ENCODE measurements at places on chromosomes 16 and 17.

DNA sequence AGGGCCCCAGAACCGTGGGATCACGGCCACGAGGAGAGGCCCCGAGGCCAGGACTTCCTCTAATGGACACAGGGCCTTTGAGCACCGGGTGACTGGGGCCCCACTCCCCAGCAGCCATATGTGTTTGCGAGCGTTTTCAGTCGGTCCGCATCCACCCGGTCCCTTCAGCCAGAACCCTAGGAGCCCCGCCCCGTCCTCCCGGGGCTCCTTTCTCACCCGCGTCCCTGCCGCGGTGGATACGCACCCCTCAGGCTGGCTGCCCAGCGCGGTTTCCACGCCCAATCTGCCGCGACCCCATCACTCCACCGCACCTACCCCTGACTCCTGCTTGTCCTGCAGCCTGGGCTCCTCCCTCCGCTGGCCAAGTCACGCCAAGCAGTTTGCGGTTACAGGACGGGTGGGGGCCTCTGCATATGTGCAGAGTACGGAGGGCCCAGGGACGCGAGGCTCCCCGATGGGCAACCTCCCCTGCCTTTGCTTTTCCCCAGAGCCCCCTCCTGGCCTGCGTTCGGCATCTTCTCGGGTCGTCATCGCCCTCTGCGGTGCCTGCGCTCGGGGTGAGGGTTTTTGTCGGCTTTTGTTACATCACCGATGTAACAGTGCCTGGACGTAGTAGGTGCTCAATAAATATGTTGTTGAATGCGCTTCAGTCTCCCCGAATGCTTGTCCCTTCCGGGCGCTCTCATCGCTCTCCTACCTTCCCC, 1.0 kb upstream of the TTYH2 start:
- no peak for DNase-seq

DNA sequence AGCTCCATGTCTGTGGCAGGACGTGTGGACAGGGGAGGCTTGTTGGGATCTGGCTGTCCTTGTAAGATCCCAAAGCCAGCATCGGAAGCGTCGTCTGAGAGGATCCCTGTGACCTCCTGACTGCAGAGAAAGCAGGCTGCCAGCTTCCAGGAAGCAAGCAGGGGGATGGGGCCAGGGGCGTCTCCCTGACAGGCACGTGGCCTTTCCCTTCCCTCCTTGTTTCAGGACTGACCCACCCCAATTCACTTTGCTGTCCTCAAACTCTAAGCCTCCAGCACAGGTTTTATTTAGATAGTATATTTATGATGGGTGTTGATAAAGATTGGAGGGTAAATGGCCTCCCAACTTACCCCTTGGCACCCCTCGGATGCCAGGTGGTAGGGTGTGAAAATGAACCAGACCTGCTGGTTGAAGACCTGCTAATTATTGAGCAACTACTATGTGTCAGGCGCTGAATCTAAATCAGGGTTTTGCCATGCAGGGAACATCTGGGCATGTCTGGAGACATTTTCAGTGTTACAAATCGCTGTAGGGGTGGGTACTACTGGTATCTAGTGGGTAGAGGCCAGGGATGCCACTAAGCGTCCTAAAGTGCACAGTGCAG, 24.5 kb downstream of the SOCS1 start:
- no peak for DNase-seq

DNA sequence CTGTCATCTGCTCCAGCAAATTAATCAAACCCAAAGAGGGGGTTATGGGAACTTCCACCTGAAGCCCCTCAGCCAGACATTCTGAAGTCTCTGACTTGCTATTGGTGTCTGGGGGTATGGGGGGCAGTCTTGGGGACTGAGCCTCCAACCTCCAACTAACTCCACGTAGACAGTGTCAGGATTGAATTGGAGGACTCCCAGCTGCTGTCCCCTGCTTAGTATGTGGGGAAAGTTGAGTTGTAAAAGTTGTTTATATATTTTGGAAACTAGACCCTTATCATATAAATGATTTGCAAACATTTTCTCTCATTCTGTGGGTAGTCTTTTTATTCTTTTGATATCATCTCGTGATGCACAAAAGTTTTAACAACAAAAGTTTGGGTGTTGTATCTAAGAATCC, 689.2 kb downstream of the WWOX start:
- DNase-seq: no peak

GRCh38 chr16:16908077-16908476, 529.1 kb downstream of the NPIPA7 start:
- no peak for DNase-seq

- DNase-seq: no peak
These were observed 349.4 kb downstream of the SLC39A11 start for GRCh38 chr17:72743037-72743467.

DNA sequence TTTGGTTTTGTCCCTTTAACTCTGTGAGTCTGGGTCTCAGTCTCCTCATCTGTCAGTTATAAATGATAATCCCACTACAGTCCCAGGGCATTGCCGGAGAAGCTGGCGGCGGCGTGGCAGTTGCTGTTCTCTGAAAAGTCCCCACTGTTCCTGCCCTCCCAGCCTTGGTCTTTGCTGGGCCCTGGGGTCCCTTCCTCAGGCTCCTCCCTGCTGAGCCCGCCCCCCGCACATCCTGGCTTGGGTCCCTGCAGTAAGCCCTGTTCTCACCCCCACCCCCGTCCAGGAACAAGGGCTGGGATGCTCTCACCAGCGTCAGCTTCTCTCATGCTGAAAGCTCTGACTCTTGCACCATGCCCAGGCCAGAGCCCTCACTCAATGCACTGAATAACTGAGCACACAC, 35.3 kb upstream of the PEMT start:
- no peak for DNase-seq

- DNase-seq: no peak
These were observed 30.6 kb downstream of the CDRT15 start for GRCh38 chr17:14205992-14206461.

DNA sequence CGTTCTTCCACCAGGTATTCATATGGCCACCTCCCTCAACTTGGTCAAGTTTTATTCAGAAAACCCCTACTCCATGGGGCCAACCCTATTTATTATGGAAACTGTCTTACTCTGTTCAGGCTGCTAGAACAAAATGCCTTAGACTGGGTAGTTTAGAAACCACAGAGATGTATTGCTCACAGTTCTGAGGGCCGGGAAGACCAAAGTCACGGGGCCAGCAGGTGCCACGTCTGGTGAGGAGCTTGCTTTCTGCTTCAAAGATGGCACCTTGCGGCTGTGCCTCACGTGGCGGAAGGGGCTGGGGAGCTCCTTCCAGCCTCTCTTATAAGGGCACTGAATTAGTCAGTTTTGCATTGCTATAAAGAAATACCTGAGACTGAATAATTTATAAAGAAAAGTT, 74.3 kb downstream of the AXIN2 start:
- DNase-seq: no peak

DNA sequence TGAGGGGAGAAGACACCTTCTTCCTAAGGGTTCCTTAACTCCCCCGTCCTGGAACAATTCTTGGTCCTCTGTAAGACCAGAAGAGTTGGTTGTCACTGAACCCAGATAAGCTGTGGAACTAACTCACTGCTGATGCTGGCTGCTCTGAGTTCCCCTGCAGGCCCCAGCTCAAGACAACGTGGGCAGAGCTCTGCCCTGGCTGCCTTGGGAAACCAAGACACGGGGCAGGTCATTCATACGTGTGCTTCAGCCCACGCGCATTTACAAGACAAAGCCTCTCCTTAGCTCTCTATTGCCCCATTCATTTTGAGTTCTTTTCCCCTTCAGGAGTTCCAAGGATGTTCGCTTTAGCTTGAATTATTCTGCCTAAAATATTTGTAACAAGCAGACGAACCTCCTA, 3.4 kb upstream of the NAT9 start:
- no peak for DNase-seq

- no peak for DNase-seq
These were observed 23.7 kb downstream of the CACNG4 start for GRCh38 chr17:66988069-66988798.

- no peak for DNase-seq
These were observed 47.1 kb upstream of the ARL4D start for GRCh38 chr17:43351691-43352090.

DNA sequence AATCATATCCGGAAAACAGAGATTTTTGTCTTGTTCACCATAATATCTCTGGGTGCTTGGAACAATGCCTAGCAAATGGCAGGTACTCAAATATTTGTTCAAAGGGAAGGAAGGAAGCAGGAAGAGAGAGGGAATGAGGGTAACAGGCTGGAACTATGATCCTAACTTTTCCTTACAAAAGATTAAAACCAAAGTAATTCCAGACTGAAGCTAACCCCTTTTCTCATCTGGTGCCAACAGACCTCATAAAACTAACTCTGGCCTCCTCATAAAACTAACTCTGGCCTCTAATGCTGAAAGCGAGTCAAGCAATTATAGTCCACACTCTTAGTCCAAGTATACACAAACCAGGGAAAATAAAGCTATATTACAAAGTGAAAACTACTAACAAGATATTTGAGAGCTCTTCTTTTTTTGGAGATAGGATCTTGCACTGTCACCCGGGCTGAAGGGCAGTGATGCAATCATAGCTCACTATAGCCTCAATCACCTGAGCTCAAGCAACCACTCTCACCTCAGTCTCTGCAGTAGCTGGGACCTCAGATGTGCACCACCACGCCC, 84.6 kb downstream of the KANSL1 start:
- DNase-seq: no peak

GRCh38 chr16:58155839-58156238, 26.7 kb upstream of the CFAP20 start:
- DNase-seq: no peak

DNA sequence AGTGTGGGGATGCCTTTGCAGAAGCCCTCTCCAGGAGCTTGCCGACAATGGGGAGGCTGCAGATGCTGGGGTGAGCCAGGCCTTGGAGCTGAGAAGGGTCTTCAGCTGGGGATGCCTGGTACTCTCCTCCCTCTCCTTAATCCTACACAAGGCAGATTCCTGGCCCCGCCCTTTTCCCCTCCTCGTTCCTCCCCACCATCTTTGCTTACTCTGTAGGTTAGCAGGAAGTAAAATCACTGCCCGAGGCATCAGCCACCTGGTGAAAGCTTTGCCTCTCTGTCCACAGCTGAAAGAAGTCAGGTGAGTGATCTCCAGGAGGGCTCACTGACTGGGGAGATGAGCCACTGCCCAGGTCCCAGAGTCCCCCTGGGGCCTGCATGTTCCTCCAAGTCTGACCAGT, 38.7 kb downstream of the NLRC5 start:
- no peak for DNase-seq

- DNase-seq: no peak
These were observed 151.7 kb downstream of the ANKFN1 start for GRCh38 chr17:56305007-56305406.

DNA sequence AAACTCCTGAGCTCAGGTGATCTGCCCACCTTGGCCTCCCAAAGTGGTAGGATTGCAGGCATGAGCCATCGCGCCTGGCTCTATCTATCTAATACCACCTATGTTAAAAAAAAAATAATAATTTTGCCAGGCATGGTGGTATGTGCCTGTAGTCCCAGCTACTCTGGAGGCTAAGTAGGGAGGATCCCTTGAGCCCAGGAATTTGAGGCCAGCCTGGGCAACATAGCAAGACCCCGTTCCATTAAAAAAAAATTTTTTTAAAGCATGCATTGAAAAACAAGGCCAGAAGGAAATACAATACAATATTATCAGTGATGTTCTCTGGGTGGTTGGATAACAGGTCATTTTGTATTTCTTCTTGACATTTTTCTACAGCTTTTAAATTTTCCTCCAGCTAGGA, 45.2 kb upstream of the HELZ start:
- no peak for DNase-seq

- no peak for DNase-seq
These were observed 2.4 kb downstream of the DHRS7B start for GRCh38 chr17:21129023-21129681.

DNA sequence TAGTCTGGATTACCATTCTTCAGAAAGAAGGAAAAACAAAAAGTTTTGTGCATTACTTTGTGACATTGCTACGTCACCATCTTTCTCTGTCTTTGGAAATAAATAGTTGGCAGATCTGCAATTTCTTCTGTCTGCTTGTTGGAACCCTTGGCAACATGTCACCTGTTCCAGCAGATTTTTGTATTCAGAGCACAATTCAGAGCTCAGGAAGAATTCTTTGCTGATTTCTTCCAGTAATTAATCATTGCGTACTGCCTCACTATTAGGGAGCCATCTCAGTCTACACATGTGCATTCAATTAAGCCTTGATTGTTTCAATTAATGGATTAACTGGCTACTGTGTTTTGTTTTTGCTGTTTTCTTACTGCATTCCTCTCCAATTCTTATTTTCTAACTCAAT, 467.2 kb downstream of the CDH8 start:
- DNase-seq: no peak

DNA sequence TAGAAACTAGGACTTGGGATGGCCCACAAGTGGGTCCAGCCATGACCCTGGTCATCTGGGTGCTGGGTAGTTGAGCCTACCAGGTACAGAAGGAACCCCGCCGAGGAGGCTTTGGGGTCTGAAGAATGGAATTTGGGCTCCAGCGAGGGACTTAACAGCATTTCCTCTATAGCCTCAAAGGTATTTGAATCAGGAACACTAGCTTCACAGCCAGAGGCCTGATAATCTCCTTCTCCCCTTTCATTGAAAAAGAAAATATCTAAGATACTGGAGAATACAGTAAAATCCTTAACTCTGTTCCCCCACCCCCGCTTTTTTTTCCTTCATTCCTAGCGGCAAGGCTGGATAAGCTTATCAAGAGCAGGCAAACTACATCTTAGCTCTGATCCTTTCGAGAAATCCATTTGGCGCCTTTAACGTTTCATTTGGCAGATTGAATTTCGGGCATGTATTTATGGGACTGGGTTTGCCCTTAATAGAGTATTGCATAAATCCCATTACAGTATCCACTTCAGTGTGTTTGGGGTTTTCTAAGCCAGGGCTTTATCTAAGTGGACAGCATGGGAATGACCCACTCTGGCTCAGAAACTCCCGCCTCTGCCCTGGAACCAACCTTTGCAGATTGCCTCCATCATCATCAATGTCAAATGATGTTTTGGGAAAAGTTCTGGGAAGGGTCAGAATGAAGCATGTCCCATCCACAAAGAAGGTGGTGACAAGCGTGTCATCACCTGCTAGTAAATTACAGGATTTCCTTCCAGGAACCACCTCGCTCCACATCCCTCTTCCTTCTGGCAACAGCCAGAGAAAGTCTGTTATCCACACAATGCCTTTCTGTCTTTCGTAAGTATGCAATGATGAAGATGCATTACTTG, 36.9 kb downstream of the XYLT1 start:
- no peak for DNase-seq

DNA sequence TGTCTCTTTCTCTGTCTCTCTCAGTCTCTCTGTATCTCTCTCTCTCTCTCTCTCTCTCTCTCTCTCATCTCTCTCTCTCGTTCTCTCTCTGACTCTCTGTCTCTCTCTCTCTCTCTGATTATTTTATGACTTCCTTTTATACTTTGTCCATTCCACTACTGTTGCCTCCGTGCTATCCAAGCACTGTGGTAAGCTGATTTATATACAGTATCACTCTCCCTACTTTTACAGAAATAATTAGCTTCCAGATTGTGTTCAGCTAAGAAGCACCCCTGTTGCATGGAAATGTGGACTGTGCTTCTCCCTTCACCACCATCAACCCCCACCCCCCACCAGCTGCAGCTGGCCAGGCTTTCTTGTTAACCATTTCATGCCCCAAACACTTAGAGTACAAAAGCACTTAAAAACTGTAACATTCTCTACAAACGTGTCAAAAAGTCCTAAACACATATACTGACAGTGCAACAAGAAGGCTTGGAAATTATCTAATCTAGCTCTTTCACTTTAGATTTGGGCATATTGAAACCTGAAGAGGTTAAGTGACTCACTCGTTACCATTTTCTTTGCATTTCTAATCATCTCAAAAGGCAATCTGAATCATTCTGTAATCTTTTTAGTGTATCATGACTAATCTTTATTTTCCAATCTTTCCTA, 11.6 kb upstream of the TMEM100 start:
- no peak for DNase-seq
